Stimulated activated CD4-positive, alpha-beta T cell treated with anti-CD3 and anti-CD28 coated beads, TNF-alpha, amount 100 ng/mL, for 1 hour (primary cell): ENCODE measurements at places on chromosomes 4 and X.

GRCh38 chr4:169098969-169099690 is 89.1 kb upstream of the CBR4 start:
- DNase-seq: no peak

GRCh38 chrX:103537871-103538387 is 18.6 kb upstream of the RAB40A start:
- no peak for DNase-seq

- DNase-seq: no peak
Observed at GRCh38 chr4:177171588-177171987, 138.1 kb upstream of the NEIL3 start.

GRCh38 chr4:23429497-23429896 is 460.4 kb downstream of the PPARGC1A start:
- no peak for DNase-seq

GRCh38 chr4:15410750-15411149 is 17.1 kb upstream of the C1QTNF7 start:
- no peak for DNase-seq

- DNase-seq: no peak
Observed at GRCh38 chrX:108732630-108733321, 3.6 kb downstream of the IRS4 start.

- no peak for DNase-seq
Observed at GRCh38 chrX:100830547-100830946, 10.4 kb downstream of the CSTF2 start.

GRCh38 chr4:83558059-83558653 is 22.2 kb downstream of the GPAT3 start:
- DNase-seq: no peak

DNA sequence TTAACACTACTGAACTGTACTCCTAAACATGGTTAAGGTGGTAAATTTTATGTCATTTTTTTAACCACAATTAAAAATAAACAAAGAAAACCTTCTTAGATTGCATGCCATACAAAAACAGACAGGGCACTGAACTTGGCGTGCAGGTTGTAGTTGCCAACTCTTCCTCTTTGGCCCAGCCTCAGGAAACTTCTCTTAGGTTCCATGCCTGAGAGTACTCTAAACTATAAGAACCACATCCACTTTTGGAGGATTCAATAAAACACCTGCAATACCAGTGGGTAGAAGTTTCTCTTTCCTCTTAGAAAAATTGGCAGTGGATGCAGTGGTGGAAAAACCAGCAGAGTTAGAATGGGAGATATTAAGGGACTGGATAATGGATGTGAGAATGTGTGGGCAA is 103.4 kb downstream of the LUZP4 start:
- no peak for DNase-seq

DNA sequence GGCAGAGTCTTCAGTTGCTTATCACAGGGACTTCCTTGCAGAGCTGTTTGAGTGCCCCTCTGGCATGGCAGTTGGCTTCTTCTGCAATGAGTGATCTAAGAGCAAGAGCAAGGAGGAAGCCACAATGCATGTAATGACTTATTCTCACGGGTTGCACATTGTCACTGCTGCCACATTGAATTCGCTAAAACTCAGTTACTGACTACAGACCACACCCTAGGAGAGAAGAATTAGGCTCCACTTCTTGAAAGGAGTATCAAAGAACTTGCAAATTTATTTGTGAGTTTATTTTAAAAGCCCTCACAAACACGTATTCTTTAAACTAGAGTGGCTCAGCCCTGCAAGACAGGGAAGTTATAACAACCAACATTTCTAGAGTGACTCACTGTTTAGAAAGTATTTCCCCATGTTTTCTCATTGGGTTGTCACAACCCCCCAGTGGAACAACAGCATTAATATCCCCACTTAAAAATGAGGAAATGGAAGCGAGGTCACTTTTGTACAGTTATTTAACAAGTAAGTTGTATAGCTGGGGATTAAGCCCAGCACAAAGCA is 32.4 kb upstream of the RBPJ start:
- DNase-seq: no peak

- DNase-seq: no peak
Observed at GRCh38 chr4:81366779-81367178, 104.9 kb downstream of the RASGEF1B start.

- no peak for DNase-seq
Observed at GRCh38 chrX:50067435-50068284, 133.1 kb downstream of the AKAP4 start.

- no peak for DNase-seq
Observed at GRCh38 chr4:162151850-162152249, 11.9 kb downstream of the FSTL5 start.

DNA sequence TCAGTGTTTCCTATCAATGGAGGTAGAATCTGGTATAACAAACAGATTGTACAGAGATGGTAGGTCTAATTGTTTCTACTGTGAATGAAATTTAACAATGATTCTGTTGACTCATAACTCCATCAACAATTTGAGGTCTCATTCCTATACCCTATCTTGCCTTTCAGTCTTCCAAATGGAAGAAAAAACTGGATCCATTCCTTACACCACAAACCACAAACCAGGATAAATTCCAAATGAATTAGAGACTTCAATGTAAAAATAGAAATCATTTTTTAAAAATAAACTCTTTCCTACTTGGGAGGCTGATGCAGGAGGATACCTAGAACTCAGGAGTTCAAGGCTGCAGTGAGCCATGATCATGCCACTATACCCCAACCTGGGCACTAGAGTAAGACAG is 114.4 kb upstream of the WDR44 start:
- no peak for DNase-seq

GRCh38 chr4:185640811-185641675 is 105.7 kb upstream of the PDLIM3 start:
- DNase-seq: no peak

- DNase-seq: no peak
Observed at GRCh38 chrX:87006561-87006960, 511.0 kb upstream of the KLHL4 start.

GRCh38 chr4:2800691-2801596 is 8.1 kb downstream of the SH3BP2 start:
- no peak for DNase-seq

GRCh38 chr4:167221084-167221483 is 13.2 kb downstream of the SPOCK3 start:
- DNase-seq: no peak

DNA sequence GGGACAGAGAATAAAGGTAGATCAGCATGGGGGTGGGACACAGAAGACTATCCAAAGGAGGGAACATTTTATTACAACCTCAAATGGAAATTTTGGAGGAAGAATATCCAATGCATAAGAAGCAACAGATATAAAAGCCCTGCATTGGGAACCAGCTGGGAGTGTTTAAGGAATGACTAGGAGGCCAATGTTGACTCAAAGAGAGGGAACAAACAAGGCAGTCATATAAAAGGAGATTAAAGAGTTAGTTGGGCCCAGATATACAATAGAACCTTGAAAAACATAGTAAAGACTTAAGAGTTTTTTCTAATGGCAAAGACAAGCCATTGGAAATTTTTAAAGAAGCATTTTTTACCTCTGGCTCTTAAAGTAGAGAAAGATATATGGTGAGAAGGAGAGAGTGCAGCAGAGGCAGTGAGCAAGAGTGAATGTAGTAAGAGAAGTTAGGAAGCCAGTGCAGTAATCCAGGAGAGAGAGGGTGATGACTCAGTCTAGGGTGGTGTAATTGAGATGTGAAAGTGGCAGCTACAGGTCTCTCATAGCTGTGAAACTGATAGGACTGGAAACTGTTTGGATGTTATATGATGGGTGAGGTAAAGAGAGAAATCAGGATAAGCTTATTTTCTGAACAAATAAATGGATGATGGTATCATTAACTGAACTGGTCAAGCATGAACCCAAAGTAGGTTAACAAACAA is 182.2 kb upstream of the ATOH1 start:
- DNase-seq: no peak

- DNase-seq: no peak
Observed at GRCh38 chr4:126526335-126526734, 1106.4 kb upstream of the INTU start.

DNA sequence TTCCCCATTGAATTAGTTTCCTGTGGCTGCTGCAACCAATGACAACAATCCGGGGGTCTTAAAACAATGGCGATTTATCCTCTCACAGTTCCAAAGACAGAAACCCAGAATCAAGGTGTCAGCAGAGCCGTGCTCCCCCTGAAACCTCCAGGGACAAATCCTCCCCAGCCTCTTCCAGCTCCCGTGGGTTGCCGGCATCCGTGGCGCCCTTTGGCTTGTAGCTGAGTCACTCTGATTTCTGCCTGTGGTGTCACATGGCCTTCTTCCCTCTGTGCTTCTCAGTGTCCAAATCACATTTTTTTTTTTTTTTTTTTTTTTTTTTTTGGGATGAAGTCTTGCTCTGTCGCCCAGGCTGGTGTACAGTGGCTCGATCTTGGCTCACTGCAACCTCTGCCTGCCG is 64.5 kb upstream of the STX18 start:
- DNase-seq: no peak

DNA sequence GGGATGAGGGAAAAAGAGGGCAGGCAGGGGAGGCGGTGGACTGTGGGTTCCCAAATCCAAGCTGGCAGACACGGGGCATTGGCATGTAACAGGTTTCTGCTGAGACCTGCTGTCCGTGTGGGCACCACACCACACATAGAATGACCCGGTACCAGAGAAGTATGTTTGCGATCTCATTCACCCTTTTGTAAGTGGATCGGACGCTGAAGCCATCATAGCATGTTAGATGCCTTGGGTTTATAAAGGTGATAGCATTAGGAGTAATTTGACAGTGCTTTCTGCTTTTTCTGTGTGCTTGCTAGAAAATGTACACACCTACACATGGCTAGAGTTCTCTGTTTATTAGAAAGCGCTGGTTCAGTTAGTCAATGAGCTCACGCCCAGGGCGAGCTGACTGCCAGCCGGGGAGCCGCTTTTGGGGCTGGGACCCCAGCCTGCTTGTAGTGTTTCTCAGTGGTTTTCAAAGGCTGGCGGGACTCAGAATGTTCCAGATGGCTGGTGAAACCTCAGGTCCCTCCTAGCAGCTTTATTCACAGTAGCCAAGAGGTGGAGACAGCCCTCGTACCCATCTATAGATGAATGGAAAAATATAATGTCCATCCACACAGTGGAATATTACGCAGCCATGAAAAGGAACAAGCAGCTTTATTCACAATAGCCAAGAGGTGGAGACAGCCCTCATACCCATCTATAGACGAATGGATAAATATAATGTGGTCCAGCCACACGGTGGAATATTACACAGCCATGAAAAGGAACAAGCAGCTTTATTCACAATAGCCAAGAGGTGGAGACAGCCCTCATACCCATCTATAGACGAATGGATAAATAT is 579 bp downstream of the IL3RA start:
- DNase-seq: no peak

GRCh38 chrX:119654112-119654531 is 38.8 kb downstream of the SEPTIN6 start:
- DNase-seq: no peak

- DNase-seq: no peak
Observed at GRCh38 chr4:52472444-52472843, 186.7 kb downstream of the USP46 start.
